ENCODE measurements at places on chromosomes 12 and 14. TPM values are rescaled to one million over a fixed set of nuclear protein-coding genes. Genes with fewer than 3 reads are reported as not detected.

The CEBPE gene
- total RNA-seq: not detected

The DHH gene
- 0.97 TPM for total RNA-seq

The STAB2 gene
- 0.18 TPM for total RNA-seq

The TPCN1 gene
- 80.6 TPM for total RNA-seq

The TMEM233 gene
- 0.50 TPM for total RNA-seq

The CCDC59 gene
- 24.7 TPM for total RNA-seq

The KERA gene
- total RNA-seq: not detected

The APEX1 gene
- 68.3 TPM for total RNA-seq

The FAIM2 gene
- 6.4 TPM for total RNA-seq

The ZFHX2 gene
- 1.3 TPM for total RNA-seq

The KRT73 gene
- not detected for total RNA-seq

The LYZ gene
- total RNA-seq: 80.0 TPM

The GCN1 gene
- 36.1 TPM for total RNA-seq

The C12orf56 gene
- not detected for total RNA-seq

The CLEC12A gene
- 2.8 TPM for total RNA-seq

The INSM2 gene
- total RNA-seq: not detected

The KRT83 gene
- total RNA-seq: not detected

The HOXC12 gene
- total RNA-seq: not detected

The MYBPC1 gene
- total RNA-seq: 5.6 TPM

The PTGDR gene
- total RNA-seq: 0.85 TPM

The SLCO1B1 gene
- total RNA-seq: not detected

The CREBL2 gene
- total RNA-seq: 21.0 TPM

The CLEC7A gene
- total RNA-seq: 10.4 TPM

The MGST1 gene
- 341 TPM for total RNA-seq

The SLCO1C1 gene
- total RNA-seq: 2.0 TPM

The PIANP gene
- total RNA-seq: 0.42 TPM

The C12orf54 gene
- not detected for total RNA-seq

The LARP4 gene
- 79.8 TPM for total RNA-seq

The DPPA3 gene
- not detected for total RNA-seq

The BDKRB2 gene
- 2.0 TPM for total RNA-seq

The TTC6 gene
- total RNA-seq: not detected

The DNAI7 gene
- 0.94 TPM for total RNA-seq

The CLEC4E gene
- 0.81 TPM for total RNA-seq

The ESRRB gene
- total RNA-seq: 5.5 TPM
